ENCODE measurements at places on chromosomes 1 and 21. TPM values are rescaled to one million over a fixed set of nuclear protein-coding genes. Genes with fewer than 3 reads are reported as not detected.

LAMC2 gene
- not detected for total RNA-seq

CD2 gene
- 284 TPM for total RNA-seq

SPRR2F gene
- not detected for total RNA-seq

OR2T35 gene
- not detected for total RNA-seq

KIF21B gene
- 50.4 TPM for total RNA-seq

LMX1A gene
- total RNA-seq = not detected

LCA5L gene
- total RNA-seq = 0.32 TPM

GJA5 gene
- not detected for total RNA-seq

DENND4B gene
- 124 TPM for total RNA-seq

HPCA gene
- total RNA-seq = 0.62 TPM

RIMS3 gene
- 2.9 TPM for total RNA-seq

DNA sequence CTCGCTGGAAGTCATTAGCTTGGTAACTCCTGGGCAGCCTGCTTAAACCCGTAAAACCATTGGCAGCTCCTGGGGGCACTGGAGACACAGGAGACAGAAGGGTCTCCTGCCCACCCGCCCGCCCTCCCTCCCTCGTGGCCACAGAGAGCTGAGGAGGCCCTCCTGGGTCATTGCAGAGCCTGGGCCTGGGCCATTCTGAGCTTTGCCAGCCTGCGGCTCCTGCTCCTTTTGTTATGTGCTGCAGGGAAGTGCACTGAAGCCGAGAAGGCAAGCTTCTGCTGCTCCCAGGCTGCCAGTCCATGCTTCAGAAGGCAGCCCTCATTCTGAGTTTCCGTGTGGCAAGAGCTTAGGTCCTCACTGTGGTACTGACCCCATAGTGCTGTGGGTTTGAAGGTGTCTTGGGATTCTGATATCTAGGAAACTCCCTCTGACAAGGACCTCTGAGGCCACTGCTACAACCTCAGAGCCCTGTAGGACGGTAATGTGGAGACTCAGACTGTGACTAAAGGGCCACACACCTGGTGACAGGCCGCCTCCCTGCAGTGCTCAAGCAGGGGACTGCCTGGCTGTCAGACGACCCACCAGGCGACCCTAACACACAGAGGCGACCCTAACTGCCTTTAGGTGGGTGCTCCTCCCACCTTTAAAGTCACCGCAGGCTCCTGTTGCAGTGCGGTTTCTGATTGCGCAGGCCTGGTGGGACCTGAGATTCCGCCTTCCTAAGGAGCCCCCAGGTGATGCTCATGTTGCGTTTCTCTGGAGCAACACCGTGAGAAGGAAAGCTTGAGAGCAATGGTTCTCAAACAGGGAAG, 118.7 kb downstream of the IER5 start:
- H3K4me1 ChIP-seq = no peaks in the 10 kb centered on the region
- no peaks in the 10 kb centered on the region for H3K36me3 ChIP-seq
- no peak overlapping the region for H3K27ac ChIP-seq
- peaks cover 15% of the 10 kb centered on the region for H3K27me3 ChIP-seq
- H3K4me3 ChIP-seq = no peak overlapping the region

DNA sequence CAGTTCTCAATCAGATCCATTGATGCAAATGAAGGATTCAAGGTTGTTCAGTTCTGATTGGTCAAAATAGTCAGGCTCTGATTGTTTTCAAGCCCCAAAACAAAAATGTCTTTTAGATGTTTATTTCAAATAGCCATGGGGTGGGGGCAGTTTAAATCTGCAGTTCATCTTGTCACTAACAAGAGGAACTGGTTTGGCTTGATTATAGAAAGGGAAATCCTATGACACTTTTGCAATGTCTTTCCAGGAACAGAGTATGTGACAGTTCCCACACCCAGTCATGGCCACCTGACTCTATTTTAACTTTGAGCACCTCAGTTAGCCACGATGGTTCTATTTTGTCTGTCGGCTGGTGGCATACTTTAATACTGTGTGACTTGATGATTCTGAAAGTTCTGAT, 1544.1 kb downstream of the PLA2G4A start:
- no peak overlapping the region for H3K4me3 ChIP-seq
- H3K27me3 ChIP-seq = no peaks in the 10 kb centered on the region
- no peaks in the 10 kb centered on the region for H3K4me1 ChIP-seq
- H3K36me3 ChIP-seq = no peaks in the 10 kb centered on the region
- no peak for DNase-seq

- no peaks in the 10 kb centered on the region for H3K27me3 ChIP-seq
- no peak overlapping the region for H3K4me3 ChIP-seq
- no peak overlapping the region for H3K27ac ChIP-seq
- no peak for DNase-seq
- H3K36me3 ChIP-seq = no peaks in the 10 kb centered on the region
These were observed 81.0 kb upstream of the IVNS1ABP start for GRCh38 chr1:185398022-185398421.

- no peak for DNase-seq
- no peak overlapping the region for H3K4me3 ChIP-seq
- no peaks in the 10 kb centered on the region for H3K4me1 ChIP-seq
- H3K27ac ChIP-seq = no peak overlapping the region
- peaks cover 51% of the 10 kb centered on the region for H3K36me3 ChIP-seq
These were observed 16.3 kb downstream of the SLC19A1 start for GRCh38 chr21:45525910-45526306.

- H3K27ac ChIP-seq = no peak overlapping the region
- H3K27me3 ChIP-seq = peaks cover 9% of the 10 kb centered on the region
- no peaks in the 10 kb centered on the region for H3K36me3 ChIP-seq
- peaks cover 14% of the 10 kb centered on the region for H3K4me1 ChIP-seq
- H3K4me3 ChIP-seq = no peak overlapping the region
These were observed 128.5 kb downstream of the RHOU start for GRCh38 chr1:228863776-228864175.

DNA sequence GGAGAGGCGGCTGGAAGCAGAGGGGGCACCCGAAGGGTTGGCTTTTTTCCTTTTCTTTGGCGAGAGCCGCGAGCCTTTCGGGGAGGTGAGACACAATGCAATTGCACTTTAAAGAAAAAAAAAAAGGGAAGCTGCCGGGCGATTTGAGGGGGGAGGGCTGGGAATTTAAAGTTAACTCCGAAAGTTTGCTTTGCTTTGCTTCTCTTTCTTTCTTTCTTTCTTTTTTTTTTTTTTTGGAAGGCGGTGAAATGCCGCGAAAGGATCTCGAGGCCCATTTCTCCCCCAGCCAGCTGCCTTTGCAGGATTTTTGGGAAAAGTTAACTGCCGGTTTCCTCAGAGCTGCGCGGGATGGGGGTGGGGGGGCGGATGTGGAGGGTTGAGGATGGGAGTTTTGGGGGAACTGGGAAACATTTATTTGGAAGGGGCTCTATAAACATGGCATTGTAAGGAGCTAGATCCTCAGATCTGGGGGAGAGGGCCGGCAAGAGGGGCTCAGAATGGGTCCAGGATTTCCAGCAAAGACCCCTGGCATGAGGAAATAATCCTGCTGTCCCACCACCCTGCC, 997 bp downstream of the ZNF362 start:
- peaks cover 4% of the 10 kb centered on the region for H3K36me3 ChIP-seq
- H3K27ac ChIP-seq = peak overlapping the region; percentile 94
- peak overlapping the region; percentile 92 for H3K4me3 ChIP-seq
- peaks cover 24% of the 10 kb centered on the region for H3K4me1 ChIP-seq
- H3K27me3 ChIP-seq = peaks cover 3% of the 10 kb centered on the region

DNA sequence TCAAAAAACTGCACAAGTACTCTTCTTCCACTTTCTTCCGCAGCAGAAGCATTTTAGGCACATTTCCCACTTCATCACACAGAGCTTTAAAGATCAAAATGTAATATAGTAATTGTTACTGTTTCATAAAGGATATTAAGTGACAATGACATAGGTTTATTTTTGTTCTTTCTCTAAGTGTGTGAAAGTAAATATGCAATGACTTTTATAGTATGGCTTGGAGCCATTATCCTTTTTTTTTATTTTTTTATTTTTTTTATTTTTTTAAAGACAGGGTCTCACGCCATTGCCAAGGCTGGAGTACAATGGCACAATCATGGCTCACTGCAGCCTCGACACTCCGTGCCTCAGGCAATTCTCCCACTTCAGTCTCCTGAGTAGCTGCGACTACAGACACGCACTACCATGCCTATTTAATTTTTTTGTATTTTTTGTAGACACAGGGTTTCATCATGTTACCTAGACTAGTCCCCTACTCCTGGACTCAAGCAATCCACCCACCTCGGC, 7.0 kb downstream of the TRIM33 start:
- no peak overlapping the region for H3K4me3 ChIP-seq
- no peaks in the 10 kb centered on the region for H3K27me3 ChIP-seq
- peaks cover 50% of the 10 kb centered on the region for H3K4me1 ChIP-seq
- DNase-seq = no peak
- peaks cover 49% of the 10 kb centered on the region for H3K36me3 ChIP-seq

GRCh38 chr1:27727126-27727525, 1.4 kb downstream of the FAM76A start:
- no peaks in the 10 kb centered on the region for H3K27me3 ChIP-seq
- no peak overlapping the region for H3K27ac ChIP-seq
- H3K4me1 ChIP-seq = peaks cover 14% of the 10 kb centered on the region
- H3K36me3 ChIP-seq = peaks cover 22% of the 10 kb centered on the region

DNA sequence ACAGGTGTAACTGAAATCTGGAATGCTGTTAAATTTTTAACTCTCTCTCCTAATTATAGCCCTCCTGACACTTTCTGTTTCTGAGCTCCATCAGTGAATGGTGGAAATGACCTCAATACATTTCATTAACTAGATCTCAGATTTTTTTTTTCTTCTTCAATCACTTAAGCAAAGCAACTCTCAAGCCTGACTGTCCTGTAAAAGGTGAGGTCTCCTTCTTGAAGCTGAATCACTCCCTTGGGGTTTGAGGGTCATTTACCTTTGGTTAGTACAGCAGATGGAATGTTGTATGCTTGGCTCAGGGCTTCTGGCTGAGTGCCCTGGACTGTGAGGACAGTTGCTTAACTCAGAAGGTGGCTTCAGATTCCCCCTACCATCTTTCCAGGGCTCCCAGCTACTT, 518.7 kb downstream of the PTPRC start:
- no peaks in the 10 kb centered on the region for H3K36me3 ChIP-seq
- H3K4me3 ChIP-seq = no peak overlapping the region
- H3K27ac ChIP-seq = no peak overlapping the region
- no peak for DNase-seq
- H3K27me3 ChIP-seq = peaks cover 7% of the 10 kb centered on the region
- peaks cover 16% of the 10 kb centered on the region for H3K4me1 ChIP-seq

- no peak overlapping the region for H3K4me3 ChIP-seq
- no peak for DNase-seq
- no peaks in the 10 kb centered on the region for H3K4me1 ChIP-seq
- H3K27me3 ChIP-seq = peaks cover 6% of the 10 kb centered on the region
- no peaks in the 10 kb centered on the region for H3K36me3 ChIP-seq
These were observed 10.4 kb downstream of the TTLL10 start for GRCh38 chr1:1183833-1184775.

DNA sequence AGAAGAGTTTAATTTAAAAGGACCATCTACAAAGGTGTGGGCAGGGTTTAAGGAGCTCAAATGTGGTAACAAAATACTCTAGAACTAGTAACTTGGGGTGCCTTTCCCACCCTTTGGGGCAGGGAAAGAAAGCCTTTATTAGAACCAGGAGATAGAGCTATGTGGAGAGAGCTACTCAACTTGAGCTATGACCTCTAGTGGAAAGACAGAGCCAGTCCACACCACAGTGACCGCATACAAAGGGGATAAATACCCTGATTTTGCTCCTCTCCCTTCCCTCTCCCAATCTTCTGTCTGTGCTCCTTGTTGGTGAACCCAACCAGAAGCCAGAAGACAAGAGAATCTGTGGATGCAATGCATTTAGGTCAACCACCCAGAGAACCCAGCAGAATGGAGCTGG, 54.4 kb upstream of the JAK1 start:
- H3K36me3 ChIP-seq = no peaks in the 10 kb centered on the region
- no peaks in the 10 kb centered on the region for H3K4me1 ChIP-seq
- DNase-seq = no peak
- no peak overlapping the region for H3K27ac ChIP-seq
- no peak overlapping the region for H3K4me3 ChIP-seq

GRCh38 chr21:32867597-32867996, 96.0 kb upstream of the PAXBP1 start:
- H3K27me3 ChIP-seq = peaks cover 17% of the 10 kb centered on the region
- no peaks in the 10 kb centered on the region for H3K4me1 ChIP-seq
- DNase-seq = no peak

- H3K27me3 ChIP-seq = peaks cover 22% of the 10 kb centered on the region
- no peak for DNase-seq
- H3K27ac ChIP-seq = no peak overlapping the region
These were observed 50.9 kb upstream of the ETV3 start for GRCh38 chr1:157189096-157189495.

DNA sequence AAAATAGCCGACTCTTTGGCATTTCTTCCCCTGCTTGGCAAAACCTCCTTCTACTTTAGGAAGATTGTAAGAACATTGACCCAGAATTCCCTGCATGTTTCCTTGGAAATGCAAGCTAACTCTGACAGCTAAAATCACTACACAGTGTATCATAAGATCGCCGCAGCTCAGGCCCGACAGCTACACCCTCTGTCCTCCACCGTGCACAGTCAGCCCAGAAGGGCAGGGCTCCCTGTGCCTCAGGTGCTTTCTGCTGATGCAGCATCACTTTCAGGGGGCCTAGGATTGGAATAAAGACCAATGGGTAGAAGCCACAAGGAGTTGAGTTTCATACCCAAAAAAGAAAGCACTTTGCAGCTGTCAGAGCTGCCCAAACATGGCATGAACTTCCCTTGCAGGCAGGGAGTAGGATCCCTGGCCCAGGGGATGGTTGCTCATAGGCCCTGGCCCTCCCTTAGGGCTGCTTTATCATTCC, 145.3 kb downstream of the SEC16B start:
- H3K36me3 ChIP-seq = no peaks in the 10 kb centered on the region
- no peaks in the 10 kb centered on the region for H3K4me1 ChIP-seq
- no peaks in the 10 kb centered on the region for H3K27me3 ChIP-seq
- no peak for DNase-seq

GRCh38 chr1:184610876-184611595, 143.6 kb downstream of the EDEM3 start:
- no peak for DNase-seq
- no peaks in the 10 kb centered on the region for H3K36me3 ChIP-seq
- no peaks in the 10 kb centered on the region for H3K4me1 ChIP-seq

DNA sequence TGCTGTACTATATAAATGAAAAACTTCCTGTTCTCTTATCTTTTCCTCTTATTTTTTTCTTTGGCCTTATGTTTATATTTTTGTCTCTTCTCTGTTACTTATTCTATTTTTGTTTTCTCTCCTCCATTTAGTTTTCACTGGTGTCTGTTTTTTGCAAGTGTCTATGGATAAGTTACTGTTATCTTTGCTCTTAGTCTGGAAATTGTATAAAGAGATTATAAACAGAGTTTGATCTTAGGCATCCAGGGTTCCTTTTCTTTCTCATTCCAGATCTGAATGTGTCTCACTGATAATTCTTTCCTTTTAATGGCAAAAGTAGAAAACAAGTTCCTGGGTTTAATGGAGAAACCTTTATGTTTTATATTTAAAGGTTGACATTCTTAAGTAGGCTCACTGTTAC, 34.5 kb downstream of the MAN1A2 start:
- no peak overlapping the region for H3K4me3 ChIP-seq
- no peak overlapping the region for H3K27ac ChIP-seq
- no peaks in the 10 kb centered on the region for H3K27me3 ChIP-seq
- H3K4me1 ChIP-seq = peaks cover 5% of the 10 kb centered on the region

Data from activated T-helper 2 cell treated with anti-CD3 and anti-CD28 coated beads, Interferon-gamma antibody, Interleukin-2, Interleukin-4, amounts not matched to agents 10 μg/mL and 5 μg/mL and 100 μg/mL, durations not matched to agents 14 hours and 24 hours and 36 hours (primary cell).